ENCODE measurements at places on chromosomes 13 and 19.

- DNase-seq, result no peak
These were observed 891.5 kb downstream of the EFNB2 start for GRCh38 chr13:105643966-105644365.

DNA sequence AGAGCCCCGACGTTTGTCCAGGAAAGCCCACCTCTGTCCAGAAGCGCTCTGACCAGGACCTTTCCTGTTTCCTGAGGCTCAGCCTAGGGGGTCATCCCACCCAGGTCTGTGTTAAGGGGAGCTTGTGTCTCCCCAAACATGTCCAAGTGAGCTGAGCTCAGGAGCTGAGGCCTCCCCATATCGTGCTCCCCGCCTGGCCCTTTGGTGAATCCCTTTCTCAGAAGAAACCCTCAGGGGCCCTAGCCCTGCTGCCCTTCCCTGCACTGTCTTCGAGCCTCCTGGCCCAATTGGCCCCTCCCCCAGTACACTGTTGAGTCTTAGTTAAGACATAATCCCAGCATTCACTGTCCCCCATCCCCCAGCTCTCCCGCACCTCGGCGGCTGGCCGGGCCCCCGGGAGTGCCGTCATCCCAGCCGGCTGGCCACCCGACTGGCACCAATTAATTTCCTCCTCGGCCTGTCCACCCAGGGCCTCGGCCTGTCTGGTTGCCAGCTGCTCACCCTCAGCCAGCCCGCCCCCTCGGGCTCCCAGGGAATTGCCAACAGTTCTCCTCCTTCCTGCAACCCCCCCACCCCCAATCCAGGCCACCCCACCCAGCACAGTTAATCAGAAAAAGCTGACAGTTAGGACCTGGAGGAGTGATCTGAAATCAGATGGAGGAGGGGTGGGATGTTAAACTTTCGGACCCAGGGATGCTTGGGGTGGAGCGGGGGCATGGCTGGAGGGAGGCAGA lies 13.6 kb downstream of the IER2 start:
- peak; percentile 93 for DNase-seq

GRCh38 chr19:30674656-30675055 lies 302.5 kb downstream of the ZNF536 start:
- no peak for DNase-seq

- no peak for DNase-seq
These were observed 85.4 kb upstream of the TUBA3C start for GRCh38 chr13:19266979-19267378.

- DNase-seq, result no peak
These were observed 6.5 kb upstream of the CIRBP start for GRCh38 chr19:1262623-1263123.

DNA sequence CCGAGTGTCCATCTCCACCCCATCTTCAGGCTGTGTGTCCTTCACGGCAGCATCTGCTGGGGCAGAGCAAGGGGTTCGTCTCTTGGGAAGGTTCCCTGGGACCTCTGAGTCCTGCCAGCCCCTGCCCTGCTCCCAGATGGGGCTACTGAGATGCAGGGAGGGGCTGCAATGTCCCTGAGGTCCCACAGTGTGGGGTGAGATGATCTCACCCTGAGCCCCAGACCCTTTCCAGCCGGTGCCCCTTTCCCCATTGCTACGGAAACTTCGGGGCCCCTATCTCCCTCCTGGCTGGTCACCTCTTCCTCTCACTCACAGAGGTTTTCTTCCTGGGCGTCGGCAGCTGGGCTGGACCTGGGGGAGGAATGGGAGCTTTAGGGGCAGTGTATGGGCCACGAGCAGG lies 5.0 kb downstream of the LILRB2 start:
- no peak for DNase-seq

- DNase-seq, result no peak
These were observed 6.3 kb downstream of the TCF3 start for GRCh38 chr19:1646149-1646548.

GRCh38 chr13:99845161-99845874 lies 126.2 kb downstream of the ZIC5 start:
- DNase-seq, result no peak

DNA sequence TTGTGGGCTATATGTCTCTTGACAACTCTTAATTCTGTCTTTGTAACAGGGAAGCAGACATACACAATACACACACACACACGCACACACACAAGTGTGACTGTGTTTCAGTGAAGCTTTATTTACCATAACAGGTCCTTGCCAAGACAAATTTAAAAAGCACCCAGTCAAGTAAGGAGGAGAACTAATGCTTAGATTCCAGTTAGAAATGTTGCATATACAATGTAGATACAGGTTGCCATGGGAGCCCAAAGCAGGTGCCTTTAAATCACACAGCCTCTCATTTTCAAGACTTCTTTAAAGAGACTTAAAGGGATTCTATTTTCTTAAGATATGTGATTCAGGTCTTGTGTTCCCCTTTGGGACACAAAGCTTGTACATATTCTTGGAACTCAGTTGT lies 1551.9 kb downstream of the EFNB2 start:
- peak; percentile 16 for DNase-seq

DNA sequence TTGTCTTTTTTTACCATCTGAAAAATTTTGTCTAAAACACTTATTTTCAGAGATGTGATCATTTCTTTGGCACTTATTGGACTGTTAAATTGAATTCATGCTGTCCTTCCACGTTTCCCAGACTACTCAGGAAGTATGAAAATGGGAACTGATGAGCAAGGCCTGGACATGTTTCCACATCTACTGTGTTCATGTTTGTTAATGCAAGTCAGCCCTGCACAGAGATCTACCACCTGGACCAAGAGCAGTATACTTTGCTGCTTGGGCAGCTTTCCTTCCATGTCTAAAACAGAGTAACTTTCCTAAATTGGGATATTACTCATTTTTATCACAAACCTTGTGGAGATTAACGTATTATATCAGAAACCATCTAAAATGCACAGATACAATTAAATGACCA lies 687.4 kb downstream of the DIAPH3 start:
- no peak for DNase-seq

DNA sequence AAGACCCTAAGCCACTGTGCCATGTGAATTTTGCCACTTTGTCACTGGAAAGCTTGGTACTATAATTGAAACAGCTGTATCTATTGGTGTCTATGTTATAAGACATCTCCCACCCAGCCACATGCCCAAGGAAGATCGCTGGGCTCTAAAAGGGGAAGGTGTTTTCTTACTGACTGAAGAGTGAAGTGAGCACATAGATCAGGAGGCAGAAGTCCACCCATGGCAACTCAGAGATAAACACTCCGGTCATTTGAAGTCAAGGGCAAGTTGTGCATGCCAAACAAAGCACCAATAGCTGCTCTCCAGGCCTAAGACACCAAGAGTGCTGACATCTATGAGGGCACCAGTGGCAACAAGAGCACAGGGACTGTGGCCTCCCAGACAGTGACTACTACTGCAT lies 153.8 kb downstream of the KCTD12 start:
- DNase-seq, result no peak

DNA sequence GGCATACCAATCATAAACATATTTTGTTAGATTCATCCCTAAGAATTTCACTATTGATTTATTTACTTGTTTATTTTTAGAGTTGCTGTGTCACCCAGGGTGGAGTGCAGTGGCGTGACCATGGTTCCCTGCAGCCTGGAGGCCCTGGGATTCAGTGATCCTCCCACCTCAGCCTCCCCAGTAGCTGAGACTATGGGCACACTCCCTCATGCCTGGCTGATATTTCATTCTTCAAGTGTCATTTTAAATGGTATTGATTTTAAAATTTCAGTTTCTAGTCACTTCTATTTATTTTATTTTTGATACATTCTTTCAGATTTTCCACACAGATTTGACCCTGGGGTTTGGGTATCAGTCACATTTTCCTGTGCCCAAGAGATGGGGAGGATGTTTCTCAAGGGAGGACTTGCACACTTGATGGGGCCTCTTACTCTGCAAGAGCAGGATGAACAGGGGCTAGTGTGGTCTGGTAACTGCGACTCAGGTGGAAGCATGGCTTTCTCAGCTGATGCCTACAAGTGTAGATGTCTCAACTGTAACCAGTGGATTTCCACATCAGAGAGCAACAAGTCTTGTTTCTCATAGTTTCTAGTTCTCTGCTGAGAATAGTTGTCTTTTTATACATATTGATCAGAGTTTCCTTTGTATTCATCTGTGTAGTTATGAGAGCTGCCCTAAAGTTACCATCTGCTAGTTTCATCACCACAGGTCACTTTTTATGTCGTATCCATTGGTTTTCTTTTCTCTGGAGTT lies 40.2 kb downstream of the CCNE1 start:
- DNase-seq, result no peak

DNA sequence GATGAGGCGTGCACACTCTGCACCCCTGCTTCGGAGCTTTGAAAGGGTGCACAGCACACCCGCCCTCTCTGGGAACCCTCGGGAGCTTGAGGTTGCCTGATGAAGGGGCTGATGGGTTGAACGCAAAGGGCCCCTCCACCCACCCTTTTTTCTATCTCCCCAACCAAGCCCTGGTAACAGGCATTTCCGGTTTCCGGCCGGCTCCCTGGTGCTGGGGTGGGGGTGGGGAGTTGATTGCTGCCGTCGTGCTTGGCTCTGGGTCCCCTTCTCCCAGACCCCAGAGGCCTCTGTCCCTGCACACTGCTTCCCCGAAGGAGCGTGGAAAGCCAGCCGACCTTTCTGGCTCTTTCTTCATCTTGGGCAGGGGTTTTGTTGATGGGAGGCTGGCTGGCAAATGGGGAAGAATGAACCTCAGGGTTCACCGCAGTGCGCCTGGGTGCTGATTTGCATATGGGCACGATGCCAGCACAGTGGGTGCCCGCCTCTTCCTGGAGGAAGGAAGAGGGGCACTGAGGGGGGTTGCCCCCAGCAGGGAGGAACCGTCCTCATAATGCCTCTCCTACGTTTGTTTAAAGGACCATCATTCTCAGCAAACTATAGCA lies 29.1 kb downstream of the VAV1 start:
- DNase-seq, result peak; percentile 78

DNA sequence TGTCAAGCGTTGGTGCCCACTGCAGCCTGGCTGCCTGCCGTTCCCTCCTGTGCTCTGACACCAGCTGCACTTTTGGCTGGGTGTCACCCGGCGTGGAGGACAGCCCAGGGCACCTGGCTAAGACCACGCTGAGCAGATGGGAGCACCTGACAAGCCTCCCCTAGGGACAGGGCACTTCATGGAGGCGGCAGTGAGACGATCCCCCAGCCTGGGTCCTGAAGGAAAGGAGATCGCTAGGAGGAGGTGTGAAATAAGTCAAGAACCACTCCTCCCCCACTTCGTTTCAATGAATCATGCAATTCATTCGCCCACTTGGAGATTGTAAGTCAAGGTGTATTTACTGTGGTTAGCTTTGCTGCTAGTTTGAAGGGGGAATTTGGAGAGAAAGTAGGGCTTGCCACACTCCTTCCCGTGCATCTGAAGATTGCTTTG lies 38.8 kb downstream of the VSTM2B start:
- no peak for DNase-seq

DNA sequence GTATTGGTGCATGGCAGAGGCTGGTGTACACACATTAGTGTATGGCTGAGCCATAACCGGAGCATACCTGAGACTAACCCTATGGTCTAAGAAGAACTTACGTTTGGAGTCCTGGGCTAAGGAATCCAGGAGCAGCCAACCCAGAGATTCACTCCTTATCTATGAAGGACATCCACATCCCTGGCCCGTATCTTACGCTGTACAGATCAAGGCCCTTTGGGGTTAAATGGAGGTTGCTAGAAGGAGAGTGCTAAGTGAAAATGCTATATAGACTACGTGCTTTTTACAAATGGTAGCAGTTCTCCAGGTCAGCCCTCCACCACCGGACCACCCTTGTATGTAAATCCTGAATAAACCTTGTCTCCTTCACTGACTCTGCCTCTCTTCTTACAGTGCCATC lies 1.9 kb upstream of the SUGT1 start:
- DNase-seq, result peak; percentile 10

GRCh38 chr19:32914879-32915660 lies 45.5 kb upstream of the SLC7A9 start:
- no peak for DNase-seq

DNA sequence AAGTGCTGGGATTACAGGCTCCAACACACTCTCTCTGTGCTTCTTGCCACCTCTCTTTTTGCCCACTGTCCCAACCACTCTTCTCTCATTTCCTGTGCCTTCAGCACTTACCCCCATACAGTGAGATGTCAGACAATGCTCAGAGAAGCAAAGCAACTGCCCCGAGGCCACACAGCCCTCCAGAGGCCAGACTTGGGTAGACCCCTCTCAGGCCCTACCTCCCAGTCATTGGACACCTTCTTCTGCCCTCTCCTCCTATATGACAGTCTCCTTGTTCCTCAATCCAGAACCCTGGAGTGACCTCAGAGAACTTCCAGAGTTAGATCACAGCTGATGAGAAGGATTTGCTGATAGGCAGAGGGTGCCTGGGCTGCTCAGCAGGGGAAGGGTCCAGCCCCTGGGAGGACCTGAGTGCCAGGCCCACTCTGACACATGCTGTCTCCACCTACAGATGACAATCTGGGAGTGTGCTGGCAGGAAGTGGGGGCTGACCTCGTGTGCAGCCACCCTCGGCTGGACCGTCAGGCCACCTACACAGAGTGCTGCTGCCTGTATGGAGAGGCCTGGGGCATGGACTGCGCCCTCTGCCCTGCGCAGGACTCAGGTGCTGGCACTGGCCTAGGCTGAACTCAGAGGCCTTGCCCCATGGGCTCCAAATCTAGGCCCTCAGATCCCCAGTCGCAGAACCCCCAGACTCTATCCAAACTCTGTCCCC lies 24.4 kb downstream of the LTBP4 start:
- DNase-seq, result no peak

- no peak for DNase-seq
These were observed 2.0 kb upstream of the ACP7 start for GRCh38 chr19:39082167-39082566.

- no peak for DNase-seq
These were observed 442 bp upstream of the RFC3 start for GRCh38 chr13:33817513-33817900.

DNA sequence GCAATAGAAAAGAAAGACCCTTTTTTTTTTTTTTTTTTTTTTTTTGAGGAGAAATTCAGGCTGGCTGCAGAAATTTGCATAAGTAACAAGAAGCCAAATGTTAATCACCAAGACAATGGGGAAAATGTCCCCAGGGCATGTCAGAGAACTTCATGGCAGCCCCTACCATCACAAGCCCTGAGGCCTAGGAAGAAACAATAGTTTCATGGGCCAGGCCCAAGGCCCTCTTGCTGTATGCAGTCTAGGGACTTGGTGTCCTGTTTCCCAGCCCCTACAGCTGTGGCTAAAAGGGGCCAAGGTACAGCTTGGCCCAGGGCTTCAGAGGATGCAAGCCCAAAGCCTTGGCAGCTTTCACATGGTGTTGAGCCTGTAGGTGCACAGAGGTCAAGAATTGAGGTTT lies 88.4 kb upstream of the TPP2 start:
- DNase-seq, result no peak

- no peak for DNase-seq
These were observed 65.4 kb downstream of the TUBGCP3 start for GRCh38 chr13:112522578-112522977.

GRCh38 chr19:51439021-51439465 lies 19.2 kb downstream of the SIGLEC8 start:
- peak; percentile 62 for DNase-seq

- DNase-seq, result no peak
These were observed 2.4 kb upstream of the POU2F2 start for GRCh38 chr19:42134535-42135070.

Measured in stomach (tissue), 19 donors.